ENCODE measurements at places on chromosomes 5 and 9. TPM values are rescaled to one million over a fixed set of nuclear protein-coding genes. Genes with fewer than 3 reads are reported as not detected.

- no peak for DNase-seq
Measured at GRCh38 chr5:173108914-173109313, 35.4 kb upstream of the BNIP1 start.

GRCh38 chr5:148763996-148764395 lies 62.4 kb upstream of the ADRB2 start:
- DNase-seq: no peak

DNA sequence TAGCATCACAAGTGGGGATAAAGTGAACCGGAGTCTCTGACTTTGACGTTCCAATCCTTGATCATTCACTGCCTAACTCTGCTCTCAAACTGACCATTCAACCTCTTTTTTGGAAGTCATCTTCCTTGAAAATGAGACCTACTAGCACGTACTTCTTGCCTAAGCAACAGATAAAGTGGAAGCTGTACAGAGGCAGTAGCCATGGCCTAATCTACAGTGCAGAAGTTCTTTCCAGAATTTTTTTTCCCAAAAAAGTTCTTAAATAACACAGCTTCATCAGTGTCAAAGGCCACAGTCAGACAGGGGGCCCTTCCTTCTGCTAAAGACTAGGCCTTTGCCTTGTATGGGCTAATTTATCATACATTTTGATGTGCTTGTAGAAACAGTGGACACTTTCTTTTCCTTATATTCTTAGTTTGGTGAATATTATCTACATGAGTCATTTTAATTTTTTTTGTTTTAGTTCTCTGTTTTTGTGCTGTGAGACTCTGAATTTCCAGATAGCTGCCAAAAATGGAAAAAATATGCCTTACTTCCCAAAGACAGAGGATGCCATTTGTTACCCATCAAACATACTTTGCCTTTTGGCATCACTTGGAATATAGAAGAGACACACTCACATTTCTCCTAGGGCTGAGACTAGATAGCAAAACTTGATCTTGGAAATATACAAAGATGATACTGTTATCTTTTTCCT lies 96.3 kb upstream of the VCAN start:
- peak; percentile 26 for DNase-seq

DNA sequence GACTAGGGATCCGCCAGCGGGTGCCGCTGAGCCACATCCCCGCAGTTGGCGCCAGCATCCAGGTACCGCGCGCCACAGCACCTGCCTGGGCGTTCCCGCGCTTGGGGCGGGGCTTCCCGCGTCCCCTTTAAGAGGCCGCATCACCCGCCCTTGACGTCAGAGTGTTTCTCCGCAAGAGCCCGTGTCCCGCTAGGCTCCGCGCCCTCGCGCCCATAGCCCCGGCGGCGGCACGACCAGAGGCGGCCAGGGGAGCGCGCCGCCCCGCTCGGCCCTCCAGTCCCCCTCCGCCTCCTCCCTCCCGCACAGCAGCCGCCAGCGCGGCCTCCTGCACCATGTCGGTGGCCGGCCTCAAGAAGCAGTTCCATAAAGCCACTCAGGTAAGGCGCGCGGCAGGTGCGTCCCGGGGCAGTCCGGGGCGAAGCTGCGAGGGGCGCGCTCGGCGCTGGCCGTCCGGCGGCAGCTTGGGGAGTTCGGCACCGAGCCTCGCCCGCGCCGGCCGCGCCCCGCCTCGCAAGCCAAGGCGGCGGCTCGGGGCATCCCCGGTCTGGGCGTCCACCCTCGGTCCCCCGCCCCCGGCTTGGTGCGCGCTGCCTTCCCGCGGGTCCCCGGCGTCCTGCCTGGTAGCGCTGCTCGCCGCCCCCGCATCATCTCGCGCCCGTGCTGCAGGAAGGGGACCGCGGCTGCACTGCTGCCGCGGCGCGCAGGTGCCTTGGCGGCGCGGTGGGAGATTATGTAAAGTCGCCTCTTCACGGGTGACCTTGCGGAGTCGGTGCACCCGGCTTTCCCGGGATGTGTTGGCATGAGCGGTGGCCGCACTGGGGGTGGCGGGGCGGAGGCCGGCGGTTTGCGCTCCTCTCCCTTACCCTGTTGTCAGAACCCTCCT lies at the start of gene SH3GL2:
SH3GL2 (plus strand) TSS at position 156 of the 883 bp plus-strand sequence.
- DNase-seq: peak; percentile 10

DNA sequence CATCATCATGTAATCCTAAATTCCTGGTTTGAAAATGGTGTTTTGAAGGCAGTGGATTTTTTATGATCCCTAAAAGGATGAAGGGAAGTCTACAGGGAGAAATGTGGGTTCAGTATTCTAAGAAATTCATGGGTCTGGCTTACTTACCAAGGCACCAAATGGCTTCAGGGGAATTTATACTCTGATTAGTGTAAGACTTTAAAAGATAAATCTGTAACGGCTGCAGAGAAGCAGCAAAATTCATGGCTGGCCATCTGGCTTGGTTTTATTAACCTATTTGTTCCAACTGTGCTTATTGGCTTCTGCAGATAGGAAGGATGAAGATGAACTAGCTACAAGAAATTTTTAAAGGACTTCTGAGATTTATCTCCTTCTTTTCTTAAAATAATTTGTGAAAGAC lies 222.8 kb downstream of the TENT4A start:
- DNase-seq: no peak

FOXD4L4 gene
- not detected for total RNA-seq

SNCAIP gene
- 0.84 TPM for total RNA-seq

DNA sequence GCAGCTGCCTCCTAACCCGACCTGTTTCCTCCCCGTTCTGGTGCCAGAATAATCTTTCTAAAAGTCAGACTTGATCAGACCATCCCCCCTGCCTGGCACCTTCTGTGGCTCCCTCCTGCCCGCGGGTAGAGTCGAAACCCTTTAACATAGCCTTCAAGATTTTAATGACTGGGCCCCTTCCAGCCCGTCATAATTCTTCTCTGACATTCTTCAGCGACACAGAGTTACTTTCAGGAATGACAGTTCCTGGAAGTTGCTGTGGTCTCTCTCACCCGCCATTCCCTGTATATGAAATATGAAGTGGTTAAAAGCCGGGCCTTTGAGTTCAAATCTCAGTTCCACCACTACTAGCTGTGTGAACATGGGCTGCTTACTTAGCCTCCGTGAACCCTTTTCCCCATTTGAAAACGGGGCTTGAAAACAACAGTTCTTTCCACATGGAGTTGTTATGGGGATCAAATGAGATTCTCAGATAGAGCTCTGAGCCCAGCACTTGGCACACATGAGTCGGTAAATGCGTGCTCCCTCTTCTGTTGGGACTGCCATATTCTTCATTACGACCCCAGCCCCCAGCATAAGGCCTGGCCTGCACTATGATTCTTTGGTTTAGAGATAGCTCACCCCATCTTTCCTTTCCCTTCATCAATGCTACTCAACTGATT lies 737 bp downstream of the NANS start:
- peak; percentile 12 for DNase-seq

DNA sequence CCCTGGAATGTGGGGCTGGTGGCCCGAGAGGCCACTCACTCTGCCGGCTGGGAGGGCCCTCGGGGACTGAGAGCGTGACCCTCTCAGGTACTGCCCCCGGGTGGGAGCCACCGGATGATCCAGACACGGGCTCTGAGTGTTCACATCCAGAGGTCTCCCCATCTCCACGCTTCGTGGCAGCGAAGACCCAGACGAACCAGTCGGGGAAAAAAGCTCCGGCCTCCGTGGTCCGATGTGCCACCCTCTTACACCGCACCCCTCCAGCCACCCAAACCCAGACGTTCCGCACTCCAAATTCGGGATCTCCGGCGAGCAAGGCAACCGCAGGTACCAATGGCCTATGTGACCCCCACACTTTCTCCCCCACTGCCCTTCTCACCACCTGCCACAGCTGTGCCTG lies 49.5 kb downstream of the AMBP start:
- no peak for DNase-seq

DNA sequence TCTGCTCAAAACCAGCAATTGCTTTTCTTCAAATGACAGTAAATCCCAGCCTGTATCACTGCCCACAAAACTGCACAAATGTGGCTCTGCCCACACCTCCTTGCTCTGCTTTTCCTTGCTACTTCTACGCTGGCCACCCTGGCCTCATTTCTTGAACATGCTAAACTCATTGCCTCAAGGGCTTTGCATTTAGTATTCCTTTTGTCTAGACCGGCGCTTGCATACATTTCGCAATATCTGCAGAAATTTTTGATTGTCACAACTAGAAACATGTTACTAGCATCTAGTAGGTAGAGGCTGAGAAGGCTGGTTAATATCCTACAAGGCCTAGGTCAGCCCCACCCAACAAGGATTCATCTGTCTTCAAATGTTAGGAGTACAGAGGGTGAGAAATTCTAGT lies 2357.8 kb downstream of the MAT2B start:
- DNase-seq: no peak

LHFPL2 gene
- total RNA-seq: 17.0 TPM

DNA sequence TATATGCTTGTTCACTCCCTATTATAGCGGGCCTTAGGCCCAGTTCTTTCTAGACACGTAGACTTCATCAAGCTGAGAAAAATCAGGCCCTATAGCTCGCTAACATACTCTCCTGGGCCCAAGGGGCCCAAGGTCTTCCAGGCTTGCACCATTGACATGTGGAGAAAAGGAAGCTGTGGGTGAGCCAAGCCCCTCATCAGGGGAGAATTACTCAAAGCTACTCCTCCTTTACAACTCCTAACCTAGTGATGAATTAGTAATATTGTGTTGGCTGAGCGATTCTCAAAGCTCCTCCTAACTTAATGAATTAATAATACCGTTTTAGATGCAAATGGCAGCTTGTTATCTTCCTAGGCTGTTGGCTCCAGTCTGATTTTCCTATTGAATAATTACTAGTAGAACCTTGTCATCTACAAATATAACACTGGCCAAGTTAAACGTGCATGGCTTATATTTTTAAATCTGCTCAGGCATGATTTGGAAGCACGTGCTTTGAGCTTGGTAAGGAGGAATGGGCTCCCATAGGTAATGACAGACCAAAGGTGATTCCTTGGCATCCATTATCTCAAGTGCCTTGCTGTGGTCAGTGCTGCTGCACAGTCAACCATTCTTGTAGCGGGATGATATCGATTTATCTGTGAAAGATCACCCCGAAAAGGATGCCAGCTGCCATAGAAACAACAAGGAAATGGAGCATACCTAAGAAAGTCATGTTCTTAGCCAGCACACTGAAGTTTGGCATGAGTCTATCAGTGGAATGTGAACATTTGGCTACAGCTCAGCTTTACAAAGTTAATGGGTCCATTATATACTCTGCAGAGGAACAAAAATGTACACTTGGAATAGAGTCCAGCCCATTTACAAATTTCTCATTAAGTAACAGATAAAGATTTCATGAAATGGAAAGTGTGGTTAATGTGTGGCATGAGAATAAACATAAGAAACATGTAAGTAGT lies 23.8 kb downstream of the LVRN start:
- DNase-seq: peak; percentile 83

- DNase-seq: no peak
Measured at GRCh38 chr5:126410623-126411022, 12.6 kb upstream of the GRAMD2B start.

SPATA31D4 gene
- not detected for total RNA-seq

DNA sequence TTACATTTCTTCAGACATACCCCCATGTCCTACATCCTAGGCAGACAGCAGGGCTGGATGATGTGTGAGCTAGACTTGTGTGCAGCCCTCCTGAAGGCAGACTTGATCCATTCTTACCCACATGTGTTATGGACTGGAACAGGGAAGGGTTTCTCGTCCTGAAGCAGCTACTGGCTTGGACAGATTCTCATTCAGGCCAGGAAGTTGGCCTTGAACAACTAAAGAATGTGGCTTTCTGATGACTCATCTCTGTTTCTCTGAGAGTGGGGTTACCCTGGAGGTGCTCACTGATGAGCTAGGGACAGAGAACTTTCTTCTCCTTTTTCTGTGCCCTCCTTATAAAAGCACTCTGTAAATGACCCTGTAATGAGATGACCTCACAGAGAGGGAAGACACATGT lies 246.5 kb downstream of the PCSK5 start:
- DNase-seq: peak; percentile 70

DNA sequence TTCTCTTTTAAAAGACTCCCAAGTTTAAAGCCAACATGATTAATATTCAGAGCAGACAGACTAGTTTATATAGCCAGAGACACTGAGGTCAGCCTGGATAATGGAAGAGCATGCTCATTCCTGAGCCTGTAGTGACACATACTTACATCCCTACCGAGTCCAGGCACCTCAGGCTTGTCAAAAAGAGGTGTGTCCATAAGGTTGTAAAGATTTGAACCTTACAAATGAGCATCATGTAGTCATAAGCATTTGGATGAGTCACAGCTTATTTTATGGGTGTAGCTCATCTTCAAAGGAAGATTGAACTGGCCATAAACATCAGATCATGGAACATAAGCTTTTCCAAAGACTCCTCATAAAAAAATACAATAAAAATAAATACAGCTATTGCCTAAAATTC lies 333.5 kb downstream of the EFNA5 start:
- DNase-seq: peak; percentile 20

FRRS1L gene
- 1.1 TPM for total RNA-seq

- DNase-seq: no peak
Measured at GRCh38 chr9:90842996-90843395, 41.4 kb downstream of the SYK start.

DNA sequence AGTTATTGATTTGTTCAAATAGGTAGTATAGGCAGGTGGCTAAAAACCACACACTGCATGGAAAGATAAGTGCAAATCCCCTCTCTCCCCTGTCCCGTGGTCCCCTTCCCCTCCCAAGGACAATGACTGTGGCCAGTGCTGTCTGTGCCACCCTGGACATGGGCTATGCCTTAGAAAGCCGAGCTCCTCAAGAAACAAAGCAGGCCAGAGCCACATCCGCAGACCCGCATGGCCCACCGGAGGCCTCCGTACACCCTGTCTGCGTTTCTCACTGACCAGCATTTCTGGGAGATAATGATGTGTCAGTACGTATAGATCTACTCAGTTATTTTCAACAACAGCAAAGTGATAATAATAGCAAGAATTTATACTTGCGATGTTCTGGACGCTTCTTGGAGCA lies 16.3 kb downstream of the TSPAN17 start:
- no peak for DNase-seq

DNA sequence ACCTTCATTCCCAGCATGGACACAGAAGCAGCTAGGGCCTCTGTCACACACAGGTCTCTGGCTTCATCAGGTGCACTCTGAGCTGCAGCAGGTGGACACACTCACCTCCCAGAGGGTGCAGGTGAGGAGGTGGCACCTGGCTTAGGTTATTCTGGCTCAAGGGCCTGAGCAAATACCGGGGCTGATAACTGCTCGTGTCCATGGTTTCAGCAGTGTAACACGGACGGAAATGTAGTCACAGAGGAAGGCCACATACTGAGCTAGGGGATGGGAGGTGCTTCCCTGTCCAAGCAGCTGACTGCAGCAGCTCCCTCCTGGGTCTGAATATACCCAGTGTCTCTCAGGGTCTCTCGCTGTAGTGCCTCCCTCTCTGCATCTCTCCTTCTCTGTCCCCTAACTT lies 5.7 kb downstream of the PHF2 start:
- DNase-seq: no peak

CCIN gene
- total RNA-seq: 1.1 TPM

SLC6A3 gene
- total RNA-seq: 0.07 TPM

ZNF618 gene
- 29.6 TPM for total RNA-seq

LHX3 gene
- total RNA-seq: not detected
